ENCODE measurements at places on chromosomes 12 and 14. TPM values are rescaled to one million over a fixed set of nuclear protein-coding genes. Genes with fewer than 3 reads are reported as not detected.

RND1 gene
- 2.2 TPM for total RNA-seq

NYNRIN gene
- total RNA-seq, result 1.1 TPM

OXA1L gene
- total RNA-seq, result 230 TPM

C12orf54 gene
- total RNA-seq, result not detected

DNA sequence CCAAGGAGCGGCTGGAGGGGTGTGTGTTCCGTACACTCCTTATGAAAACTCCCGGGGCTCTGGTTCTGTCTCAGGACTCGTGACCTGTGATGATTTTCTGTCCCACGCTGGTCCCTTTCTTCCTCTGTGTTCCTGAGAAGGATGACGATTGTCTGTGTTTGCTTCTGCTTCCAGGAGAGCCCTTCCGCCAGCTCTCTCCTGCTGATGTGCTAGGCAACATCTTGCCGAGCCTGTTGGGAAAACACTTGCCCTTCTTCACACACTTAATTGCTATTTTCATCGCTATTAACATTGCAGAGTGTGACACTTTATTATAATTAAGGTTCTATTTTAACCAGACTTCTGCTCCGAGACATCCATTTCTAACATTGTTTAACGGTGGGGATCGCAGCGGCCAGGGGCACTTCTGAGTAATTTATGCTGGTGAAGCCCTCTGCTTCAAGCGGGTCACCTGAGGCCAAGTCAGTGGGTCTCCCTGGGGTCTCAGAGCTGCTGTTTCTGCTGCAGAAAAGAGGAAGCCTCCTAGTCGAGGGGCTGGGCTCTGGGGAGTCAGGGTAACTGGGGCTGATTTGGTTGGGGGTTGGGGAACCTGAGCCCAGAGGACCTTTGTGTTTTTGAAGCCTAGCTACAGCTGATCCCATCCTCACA is 88.6 kb downstream of the PRMT8 start:
- H3K4me1 ChIP-seq, result no peaks in the 10 kb centered on the region
- no peak for DNase-seq
- no peak overlapping the region for H3K27ac ChIP-seq
- peaks cover 8% of the 10 kb centered on the region for H3K27me3 ChIP-seq

GRCh38 chr12:13149411-13149810 is 45.9 kb upstream of the GSG1 start:
- H3K36me3 ChIP-seq, result no peaks in the 10 kb centered on the region
- DNase-seq, result no peak
- H3K4me1 ChIP-seq, result no peaks in the 10 kb centered on the region
- H3K27me3 ChIP-seq, result peaks cover 2% of the 10 kb centered on the region
- H3K4me3 ChIP-seq, result no peak overlapping the region

DNA sequence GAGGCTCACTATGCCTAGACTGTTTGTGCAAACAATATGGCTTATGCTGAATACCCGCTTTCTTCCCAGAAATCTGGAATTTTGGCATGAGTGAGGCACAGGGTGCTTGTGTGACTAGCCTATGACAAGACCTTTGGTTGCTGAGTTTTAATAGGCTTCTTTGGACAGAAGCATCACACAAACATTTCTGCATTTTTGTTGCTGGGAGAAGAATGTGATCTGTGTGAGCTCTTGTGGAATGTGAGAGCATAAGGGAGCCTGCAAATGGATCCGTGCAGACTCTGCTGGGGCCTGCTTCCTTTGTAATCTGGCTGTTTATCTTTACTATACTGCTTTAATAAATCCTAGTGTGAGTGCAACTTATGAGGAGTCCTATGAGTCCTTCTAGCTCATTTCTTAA is 83.0 kb upstream of the ZDHHC17 start:
- no peak overlapping the region for H3K27ac ChIP-seq
- H3K27me3 ChIP-seq, result no peaks in the 10 kb centered on the region
- no peak for DNase-seq
- H3K4me1 ChIP-seq, result no peaks in the 10 kb centered on the region
- no peaks in the 10 kb centered on the region for H3K36me3 ChIP-seq
- no peak overlapping the region for H3K4me3 ChIP-seq

GRCh38 chr14:33377596-33378390 is 439.1 kb downstream of the NPAS3 start:
- H3K36me3 ChIP-seq, result no peaks in the 10 kb centered on the region
- H3K27me3 ChIP-seq, result no peaks in the 10 kb centered on the region
- H3K4me3 ChIP-seq, result no peak overlapping the region
- no peak overlapping the region for H3K27ac ChIP-seq
- no peaks in the 10 kb centered on the region for H3K4me1 ChIP-seq
- no peak for DNase-seq

GRCh38 chr14:35456261-35456660 is 51.7 kb upstream of the NFKBIA start:
- H3K27ac ChIP-seq, result no peak overlapping the region
- no peaks in the 10 kb centered on the region for H3K36me3 ChIP-seq
- H3K27me3 ChIP-seq, result no peaks in the 10 kb centered on the region

DNA sequence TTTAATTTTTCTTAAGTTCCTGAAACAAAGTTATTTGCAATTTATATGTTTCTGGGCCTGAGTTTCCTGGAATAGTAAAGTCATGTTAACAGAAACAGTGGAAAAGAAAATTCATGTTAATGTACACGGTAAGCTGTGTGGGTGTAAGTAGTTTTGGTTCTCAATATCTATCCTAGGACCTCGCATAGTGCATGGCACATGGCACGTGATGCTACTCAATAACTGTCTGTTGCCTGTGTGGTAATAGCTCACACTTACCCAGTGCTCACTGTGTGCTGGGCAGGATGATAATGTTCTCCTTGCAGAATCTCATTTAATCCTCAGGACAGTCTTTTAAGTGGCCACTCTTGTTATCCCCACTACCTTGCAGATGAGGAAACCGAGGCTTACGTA is 100.7 kb downstream of the DUSP16 start:
- no peak overlapping the region for H3K27ac ChIP-seq
- H3K27me3 ChIP-seq, result no peaks in the 10 kb centered on the region
- no peaks in the 10 kb centered on the region for H3K36me3 ChIP-seq
- H3K4me1 ChIP-seq, result peaks cover 6% of the 10 kb centered on the region
- no peak overlapping the region for H3K4me3 ChIP-seq
